ENCODE measurements at places on chromosomes 7 and 10.

GRCh38 chr7:150564006-150564405 is 3.2 kb upstream of the GIMAP4 start:
- no peak for DNase-seq

- DNase-seq: no peak
Measured at GRCh38 chr7:39911167-39911566, 38.9 kb upstream of the CDK13 start.

GRCh38 chr7:151857866-151858450 is 19.0 kb downstream of the PRKAG2 start:
- DNase-seq: no peak

DNA sequence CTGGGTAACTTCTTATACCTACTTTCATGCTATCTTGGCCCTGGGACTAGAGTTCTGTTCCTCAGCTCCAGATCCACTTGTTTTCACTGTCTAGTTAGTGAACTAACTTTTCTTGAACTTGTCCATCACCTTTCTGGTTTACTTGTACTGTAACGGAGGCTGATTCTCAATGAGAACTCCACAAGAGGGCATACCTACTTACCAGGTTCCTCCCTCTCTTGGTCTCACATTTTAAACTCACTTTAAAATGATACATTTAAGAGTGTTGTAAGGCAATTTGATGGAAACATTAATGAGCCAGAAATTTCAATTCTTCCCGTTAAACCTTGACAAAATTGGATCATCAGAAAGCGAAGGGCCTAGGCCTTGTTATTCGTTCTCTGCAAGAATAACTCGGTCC is 111.6 kb downstream of the MAGI2 start:
- peak; percentile 11 for DNase-seq

GRCh38 chr10:34433241-34434076 is 381.6 kb downstream of the PARD3 start:
- no peak for DNase-seq

DNA sequence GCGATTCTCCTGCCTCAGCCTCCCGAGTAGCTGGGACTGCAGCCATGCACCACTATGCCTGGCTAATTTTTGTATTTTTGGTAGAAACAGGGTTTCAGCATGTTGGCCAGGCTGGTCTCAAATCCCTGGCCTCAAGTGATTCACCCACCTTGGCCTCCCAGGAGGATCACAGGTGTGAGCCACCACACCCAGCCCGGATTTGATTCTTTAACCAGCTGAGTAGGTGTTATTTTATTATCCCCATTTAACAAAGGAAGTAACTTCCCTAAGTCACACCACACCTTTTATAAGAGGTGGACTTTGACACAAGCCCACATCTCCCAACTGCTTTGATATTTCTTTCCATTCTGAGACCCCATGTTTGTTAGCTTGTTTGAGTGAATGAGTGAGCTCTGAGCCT is 25.0 kb downstream of the SLC25A28 start:
- DNase-seq: no peak

DNA sequence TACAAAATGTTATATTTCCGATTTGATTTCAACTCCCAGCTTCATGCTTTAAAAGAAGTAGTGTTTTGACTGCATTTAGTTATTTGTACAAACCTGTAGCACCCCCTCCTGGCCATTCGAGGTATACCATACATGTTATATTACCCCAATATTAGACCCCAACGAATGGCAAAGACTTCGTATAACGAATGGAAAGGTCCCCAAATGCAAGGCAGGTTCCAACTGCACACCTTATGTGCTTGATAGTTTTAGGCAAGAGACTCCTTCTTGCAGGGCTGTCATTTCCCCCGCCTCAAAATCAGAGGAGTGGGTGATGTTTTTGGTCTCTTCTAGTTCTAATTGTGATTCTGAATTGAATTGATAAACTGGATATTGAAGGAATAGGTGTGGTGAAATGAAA is 101.1 kb upstream of the TARP start:
- DNase-seq: peak; percentile 59

DNA sequence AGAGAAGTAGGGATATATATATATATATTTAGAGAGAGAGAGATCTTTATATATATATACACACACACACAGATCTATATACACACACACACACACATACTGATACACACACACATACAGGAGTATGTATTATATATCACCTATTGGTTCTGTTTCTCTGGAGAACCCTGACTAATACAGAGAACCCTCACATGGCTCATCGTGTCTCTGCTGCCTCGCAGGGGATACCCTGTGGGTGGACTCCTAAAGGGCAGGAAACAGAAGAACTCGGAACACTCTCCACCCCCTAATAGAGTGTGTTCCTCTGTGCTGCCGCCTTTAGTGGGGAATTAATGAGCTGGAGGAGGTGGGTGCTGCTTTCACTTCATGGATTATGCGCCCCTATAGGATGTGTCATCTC is 86.6 kb downstream of the NPY start:
- no peak for DNase-seq

DNA sequence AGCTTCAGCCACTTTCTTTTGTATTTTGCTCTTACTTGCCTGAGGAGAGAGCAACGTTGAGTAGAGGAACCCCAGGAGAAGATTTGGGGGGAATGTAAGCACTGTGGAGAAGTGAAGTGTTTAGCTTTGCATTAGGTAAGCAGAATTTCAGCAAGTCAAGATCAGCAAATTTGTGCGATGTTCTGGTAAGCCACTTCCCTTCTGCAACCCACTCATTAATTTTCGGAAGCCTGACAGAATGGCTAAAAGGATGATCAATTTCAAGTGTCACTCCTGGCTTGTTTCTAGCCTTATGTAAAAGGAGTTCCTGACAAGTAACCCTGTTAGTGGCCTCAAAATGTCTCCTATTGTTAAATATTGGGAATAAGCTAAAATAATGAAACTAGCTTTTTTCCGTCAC is 48.5 kb upstream of the NXPH1 start:
- no peak for DNase-seq

DNA sequence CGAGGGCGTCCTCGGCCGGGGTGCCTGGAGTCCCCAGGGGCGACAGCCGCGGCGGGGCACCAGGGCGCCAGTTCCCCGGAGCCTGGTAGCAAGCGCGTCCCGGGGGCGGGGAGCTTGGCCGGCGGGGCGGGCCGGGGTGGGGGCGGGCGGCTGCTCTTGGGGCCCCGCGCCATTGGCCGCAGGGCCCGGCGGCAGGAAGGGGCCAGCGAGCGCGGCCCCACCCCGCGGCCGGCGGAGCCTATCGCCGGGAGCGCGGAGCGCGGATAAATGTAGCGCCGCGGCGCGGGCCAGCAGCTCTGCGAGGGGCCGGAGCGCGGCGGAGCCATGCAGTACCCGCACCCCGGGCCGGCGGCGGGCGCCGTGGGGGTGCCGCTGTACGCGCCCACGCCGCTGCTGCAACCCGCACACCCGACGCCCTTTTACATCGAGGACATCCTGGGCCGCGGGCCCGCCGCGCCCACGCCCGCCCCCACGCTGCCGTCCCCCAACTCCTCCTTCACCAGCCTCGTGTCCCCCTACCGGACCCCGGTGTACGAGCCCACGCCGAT is at the start of gene HHEX:
HHEX (plus strand) TSS at position 293 of the 548 bp plus-strand sequence; CDS start at position 325, 32 bp downstream.
- DNase-seq: peak; percentile 93

- no peak for DNase-seq
Measured at GRCh38 chr7:108327353-108327752, 128.9 kb downstream of the NRCAM start.

Data from DMS53 (cell line).